ENCODE measurements at places on chromosomes 6 and 20.

GRCh38 chr20:16664020-16664419 lies 65.8 kb upstream of the SNRPB2 start:
- DNase-seq = no peak

GRCh38 chr6:14867802-14868201 lies 378.1 kb upstream of the JARID2 start:
- no peak for DNase-seq

DNA sequence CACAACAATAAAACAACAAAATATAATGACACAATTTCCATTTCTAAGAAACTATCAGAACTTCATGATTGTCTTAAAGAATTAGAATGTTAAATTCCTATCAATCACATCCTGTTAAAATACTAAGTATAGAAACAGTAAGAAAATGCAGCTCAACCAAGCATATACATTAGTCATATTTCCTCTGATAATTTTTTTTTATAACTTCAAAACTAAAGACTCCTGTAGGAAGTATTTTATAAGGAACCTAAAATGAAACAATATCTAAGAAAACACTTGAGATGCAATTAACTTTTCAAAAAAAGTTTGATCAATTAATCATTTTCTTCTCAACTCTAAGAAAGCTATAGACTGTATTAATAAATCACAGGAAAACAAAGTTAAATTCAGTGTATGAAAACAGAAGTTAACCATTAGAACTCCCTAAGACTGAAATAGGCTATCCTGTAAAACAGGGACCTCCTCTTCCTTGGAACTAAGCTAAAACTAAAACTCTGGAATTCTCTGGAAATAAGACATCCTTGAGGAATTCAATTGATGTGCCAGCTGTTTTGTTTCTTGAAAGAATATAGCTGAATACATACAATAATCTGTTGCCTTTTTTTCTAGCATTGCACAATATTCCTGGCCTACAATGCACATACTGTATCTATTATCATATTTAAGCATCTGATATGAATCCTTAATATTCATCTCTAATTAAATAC lies 19.8 kb downstream of the FKBP5 start:
- DNase-seq = no peak

- DNase-seq = no peak
Observed at GRCh38 chr6:105021399-105021798, 64.5 kb downstream of the LIN28B start.

GRCh38 chr6:170295510-170296422 lies 4.9 kb upstream of the DLL1 start:
- DNase-seq = no peak

DNA sequence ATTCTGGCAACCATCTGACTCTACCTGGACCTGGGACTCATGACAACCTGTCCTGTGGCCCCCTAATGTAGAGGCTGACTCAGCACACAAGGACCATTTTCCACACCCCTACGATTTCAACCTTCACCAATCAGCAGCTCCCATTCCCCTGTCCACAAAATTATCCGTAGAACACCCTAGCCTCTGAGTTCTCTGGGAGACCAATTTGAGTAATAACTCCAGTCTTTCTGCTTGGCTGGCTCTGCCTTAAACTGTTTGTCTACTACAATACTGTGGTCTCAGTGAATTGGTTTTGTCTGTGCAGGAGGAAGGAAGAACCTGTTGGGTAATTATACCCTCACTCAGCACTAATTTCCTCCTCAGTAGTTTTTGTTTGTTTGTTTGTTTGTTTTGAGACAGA lies 99.3 kb upstream of the MRPS10 start:
- DNase-seq = no peak

DNA sequence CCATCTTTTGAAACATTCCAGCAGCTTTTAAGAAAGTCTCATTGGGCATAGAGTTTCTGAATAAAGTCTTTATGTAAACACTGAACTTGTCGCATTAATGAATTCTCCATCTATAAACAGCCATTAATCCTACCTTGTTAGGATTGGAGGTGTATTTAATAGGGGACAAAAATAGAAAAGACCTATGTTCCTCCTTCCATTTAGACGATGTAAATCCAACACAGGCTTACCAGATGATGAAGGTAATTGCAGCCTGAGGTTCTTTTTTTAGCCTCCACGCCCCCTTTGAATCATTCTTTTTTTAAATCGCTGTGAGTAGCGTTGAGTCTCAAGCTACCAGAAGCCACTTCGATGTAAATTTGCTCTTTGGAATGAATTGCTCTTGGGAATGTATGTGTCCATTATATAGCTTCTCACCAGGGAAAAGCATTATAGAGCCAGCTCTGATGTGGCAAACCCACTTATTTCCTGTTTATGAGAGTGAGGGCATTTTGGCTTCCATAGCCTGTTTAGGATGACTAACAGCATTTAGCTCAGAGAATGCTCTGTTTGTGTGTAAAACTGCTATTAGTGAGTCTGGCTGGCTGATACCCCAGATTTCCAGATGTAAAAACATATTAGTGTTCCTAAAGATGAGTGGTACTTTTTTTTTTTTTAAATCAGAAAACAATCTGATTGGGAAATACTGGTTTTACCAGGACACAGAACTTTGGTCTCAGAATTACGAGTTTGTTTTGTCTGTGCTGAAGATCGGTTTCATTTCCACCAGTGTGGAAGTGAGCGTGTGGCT lies 74.9 kb upstream of the CLDN20 start:
- DNase-seq = no peak

- no peak for DNase-seq
Observed at GRCh38 chr6:129507846-129508245, 202.1 kb downstream of the ARHGAP18 start.

DNA sequence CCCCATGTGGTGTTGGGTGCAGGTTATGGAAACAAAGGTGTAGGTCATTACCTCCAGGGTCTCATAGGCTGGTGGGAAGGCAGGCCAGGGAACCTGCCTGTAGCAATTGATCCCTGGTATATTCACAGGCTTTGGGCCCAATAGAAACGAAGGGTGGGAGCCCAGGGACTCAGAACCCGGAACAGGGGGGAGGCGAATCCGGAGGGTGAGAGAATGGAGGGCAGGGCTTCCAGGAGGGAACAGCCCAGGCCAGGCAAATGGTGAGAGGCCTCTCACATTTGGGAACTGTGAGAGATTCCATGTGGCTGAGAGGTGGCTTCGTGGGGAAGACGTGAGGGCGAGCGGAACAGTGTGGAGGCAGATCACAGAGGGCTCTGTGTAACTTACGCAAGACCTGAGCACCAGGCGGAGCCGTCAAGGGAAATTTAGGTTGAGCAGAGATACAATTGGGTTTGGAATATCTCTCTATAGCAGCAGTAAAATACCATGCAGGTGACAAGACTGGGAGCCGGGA lies 267.1 kb downstream of the ERMARD start:
- DNase-seq = no peak

DNA sequence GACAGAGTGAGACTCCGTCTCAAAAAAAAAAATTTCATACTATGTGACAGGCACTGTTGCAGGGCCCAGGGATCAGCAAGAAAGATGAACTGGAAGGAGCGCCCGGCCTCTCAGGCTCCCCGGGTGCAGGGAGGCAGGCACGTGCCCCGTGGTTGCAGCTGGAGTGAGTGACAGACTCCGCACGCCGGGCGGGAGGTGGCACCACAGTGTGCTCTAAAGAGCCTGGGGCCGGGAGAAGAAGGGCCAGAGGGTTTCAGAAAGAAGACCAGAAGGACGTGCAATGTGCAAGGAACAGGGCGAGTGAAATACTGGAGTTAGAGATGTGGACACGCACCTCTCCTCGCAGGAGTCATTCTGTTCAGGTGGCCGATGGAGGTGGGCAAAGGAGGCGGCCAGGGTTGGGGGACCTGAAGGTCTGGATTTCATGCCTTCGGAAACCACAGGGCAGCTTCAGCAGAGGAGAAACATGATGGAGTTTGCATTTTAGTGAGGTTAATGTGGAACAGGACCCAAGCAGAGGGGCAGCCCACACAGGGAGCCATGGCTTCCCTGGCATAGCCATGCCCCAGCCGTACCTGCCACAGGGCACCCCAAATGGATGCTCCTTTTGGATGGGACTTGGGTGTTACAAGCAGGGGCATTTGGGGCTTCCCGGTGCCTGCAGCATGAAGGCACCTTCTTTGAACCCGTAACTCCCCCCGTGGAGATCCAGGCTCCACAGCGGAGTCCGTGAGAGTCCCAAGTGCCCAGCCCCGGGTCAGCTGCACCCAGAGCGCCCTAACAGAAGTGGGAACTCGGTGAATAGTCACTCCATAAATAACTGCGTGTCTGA lies 226.2 kb downstream of the ERMARD start:
- DNase-seq = no peak

DNA sequence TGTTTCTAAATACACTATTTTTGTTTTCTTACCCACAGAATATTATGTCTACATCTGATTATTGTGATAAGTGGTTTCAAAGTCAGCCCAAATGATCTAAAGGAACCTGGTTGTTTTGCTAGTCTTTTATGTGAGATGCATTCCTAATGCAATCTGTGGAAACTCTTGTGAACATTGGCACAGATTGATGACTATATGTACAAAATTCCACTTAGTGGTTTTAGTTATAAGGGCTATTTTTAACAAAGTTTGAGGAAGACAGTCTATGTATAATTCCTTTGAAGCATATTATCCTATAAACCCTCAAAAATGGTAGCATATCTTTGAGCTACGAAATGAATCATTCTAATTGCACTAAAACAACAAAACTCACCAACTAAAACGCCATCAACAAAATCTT lies 140.9 kb downstream of the GRIK2 start:
- no peak for DNase-seq

GRCh38 chr20:54062812-54063280 lies 7.5 kb downstream of the BCAS1 start:
- no peak for DNase-seq

GRCh38 chr20:6509374-6509773 lies 258.1 kb upstream of the BMP2 start:
- DNase-seq = no peak

DNA sequence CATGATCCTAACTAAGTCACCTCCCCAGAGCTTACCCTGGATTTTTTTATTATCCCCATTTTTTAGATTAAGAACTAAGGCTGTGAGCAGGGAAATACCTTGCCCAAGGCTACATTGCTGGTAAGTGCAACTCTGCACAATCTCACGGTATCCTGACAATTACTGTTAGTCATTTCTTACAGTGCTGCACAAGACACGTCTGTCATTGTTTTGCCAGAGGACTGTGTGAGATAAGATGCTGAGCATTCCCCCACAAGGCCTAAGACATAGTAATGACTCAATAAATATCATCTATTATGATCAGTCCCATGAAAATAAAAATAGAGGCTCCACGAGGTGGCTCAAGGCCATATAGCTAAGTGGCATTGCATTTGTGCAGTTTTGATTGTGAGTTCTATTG lies 21.0 kb downstream of the PFDN4 start:
- no peak for DNase-seq

DNA sequence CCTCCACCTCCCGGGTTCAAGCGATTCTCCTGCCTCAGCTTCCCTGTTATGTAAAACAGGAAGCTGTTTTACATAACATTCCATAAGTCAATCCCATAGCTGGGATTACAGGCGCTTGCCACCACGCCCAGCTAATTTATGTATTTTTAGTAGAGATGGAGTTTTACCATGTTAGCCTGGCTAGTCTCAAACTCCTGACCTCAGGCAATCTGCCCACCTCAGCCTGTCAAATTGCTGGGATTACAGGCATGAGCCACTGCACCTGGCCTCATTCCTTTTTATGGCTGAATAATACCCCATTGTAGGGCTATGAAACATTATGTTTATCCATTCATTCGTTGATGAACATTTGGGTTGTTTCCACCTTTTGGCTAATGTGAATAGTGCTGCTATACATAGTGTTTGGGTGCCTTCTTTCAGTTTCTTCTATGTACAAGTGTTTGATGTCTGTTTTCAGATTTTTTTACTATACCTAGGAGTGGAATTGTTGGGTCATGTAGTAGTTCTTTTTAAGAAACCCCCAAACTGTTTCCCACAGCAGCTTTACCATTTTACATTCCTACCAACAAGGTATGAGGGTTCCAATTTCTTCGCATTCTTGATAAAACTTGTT lies 138.7 kb upstream of the COL21A1 start:
- DNase-seq = no peak

GRCh38 chr6:150895928-150896632 lies 30.6 kb downstream of the MTHFD1L start:
- DNase-seq = no peak

GRCh38 chr6:68134796-68135195 lies 500.3 kb upstream of the ADGRB3 start:
- no peak for DNase-seq

- no peak for DNase-seq
Observed at GRCh38 chr6:135461208-135461607, 36.3 kb downstream of the AHI1 start.

DNA sequence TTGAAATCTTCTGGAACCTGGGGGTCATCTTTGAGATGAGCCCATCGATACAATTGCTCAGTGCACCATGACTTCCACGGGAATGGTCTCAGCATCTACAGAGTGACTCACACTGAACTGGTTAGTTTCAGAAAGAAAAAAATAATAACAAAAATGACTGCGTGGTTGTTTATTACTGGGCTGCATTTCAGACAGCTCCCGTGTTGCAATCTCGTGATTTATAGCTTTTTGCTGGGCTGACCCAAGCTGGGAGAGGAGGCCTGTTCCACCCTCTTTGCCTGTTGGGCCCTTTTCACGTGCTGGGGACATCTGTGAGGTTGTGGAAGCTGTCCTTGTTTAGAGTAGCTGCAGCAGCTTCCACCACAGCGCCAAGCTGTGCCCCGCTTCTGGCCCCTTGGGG lies 225.5 kb downstream of the BMP7 start:
- DNase-seq = no peak

DNA sequence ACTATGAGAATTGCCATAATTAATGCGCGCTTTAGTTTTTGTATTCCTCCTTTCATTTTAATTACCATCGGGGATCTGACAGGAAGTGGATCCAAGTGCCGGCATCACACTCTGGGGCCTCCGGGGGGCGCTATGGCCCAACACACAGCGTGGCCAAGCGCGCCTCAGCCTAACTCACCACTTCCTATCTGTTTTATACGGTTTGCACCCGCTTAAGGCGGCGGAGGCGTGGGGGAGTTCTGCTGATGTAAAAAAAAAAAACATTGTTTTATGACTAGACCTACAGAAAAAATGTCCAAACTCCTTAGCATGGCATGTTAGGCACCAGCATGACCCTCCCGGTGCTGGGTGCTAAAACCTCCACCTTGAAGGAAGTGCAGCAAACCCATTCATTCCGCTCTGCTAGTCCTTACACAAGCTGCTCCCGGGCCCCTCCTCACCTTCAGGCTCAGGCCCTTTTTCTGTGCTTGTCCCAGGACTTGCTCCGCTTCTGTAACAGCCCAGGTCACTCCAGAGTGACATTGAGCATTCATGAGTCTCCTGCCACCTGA lies 4.5 kb upstream of the EBF4 start:
- no peak for DNase-seq

GRCh38 chr20:42697962-42698361 lies 491.7 kb downstream of the PTPRT start:
- DNase-seq = no peak

DNA sequence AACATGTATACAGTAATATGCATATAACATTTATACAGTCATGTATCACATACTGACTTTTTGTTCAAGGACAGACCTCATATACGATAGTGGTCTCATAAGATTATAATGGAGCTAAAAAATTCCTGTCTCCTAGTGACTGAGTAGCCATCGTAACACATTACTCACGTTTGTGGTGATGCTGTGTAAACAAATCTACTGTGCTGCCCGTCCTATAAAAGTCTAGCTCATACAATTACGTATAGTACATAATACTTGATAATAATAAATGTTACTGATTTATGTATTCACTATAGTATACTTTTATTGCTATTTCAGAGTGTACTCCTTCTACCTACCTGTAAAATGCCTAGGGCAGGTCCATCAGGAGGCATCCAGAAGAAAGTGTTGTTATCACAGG lies 17.4 kb downstream of the SERAC1 start:
- no peak for DNase-seq

- no peak for DNase-seq
Observed at GRCh38 chr6:163405412-163406309, 8.9 kb upstream of the QKI start.
